ENCODE measurements at places on chromosomes 7 and 10.

DNA sequence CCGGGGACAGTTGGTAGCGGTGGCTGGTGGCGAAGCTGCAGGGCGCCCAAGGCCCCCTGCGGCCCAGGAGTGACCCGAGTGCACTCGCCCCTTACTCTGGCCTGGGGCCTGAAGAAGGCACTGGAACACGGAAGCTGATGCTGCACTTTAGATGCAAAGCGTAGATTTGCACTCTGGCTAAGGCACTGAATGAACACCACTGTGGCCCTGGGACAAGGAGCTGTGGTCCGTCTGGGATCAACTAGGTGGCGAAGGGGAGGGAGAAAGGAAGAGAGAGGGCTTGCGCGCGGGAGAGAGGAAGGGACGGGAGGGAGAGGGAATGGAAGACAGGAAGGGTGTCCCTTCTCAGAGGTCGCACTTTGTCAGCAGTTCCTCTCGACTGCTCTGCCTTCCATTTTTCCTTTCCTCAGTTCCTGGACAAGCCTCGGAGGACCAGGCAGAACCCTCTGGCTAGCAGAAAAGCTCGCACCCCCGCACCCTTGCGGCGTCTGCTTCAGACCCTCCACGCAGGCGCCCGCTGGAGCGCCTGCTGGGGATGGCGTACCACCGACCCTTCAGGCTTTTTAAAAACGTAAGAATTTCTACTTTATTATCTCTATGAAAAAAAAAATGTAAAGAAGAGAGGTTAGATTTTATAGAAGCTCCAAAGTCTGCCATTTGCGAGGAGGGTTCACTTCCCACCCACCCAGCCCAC is 1.2 kb downstream of the FERD3L start:
- H3K4me3 ChIP-seq: peak overlapping the region; percentile 93
- H3K27me3 ChIP-seq: peaks cover 11% of the 10 kb centered on the region
- no peak overlapping the region for H3K27ac ChIP-seq
- peak; percentile 23 for DNase-seq

GRCh38 chr10:74377476-74377875 is 226.5 kb downstream of the ADK start:
- no peaks in the 10 kb centered on the region for H3K27me3 ChIP-seq
- no peaks in the 10 kb centered on the region for H3K36me3 ChIP-seq
- H3K4me1 ChIP-seq: no peaks in the 10 kb centered on the region
- H3K27ac ChIP-seq: no peak overlapping the region

GRCh38 chr7:38462819-38463218 is 168.4 kb downstream of the AMPH start:
- no peaks in the 10 kb centered on the region for H3K4me1 ChIP-seq
- H3K27ac ChIP-seq: no peak overlapping the region
- no peaks in the 10 kb centered on the region for H3K27me3 ChIP-seq
- no peaks in the 10 kb centered on the region for H3K36me3 ChIP-seq

DNA sequence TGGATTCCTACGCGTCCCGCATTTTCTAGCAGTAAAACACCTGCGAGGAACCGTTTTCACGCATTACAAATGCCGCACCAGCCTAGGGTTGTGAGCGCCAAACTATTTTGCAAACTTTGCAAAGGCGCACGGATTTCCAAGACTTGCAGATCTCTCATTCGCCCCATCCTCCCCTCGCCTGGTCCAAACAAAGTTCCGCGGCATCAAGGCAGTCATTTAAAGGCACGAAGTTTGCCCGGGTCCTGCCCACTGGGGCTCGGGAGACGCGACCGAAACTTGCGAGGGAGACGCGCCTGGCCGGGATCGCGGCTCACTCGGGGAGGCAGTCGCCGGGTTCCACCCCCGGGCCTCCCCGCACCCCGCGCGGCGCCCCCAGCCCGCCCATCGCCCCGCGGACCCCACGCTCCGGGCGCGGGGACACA is 613 bp downstream of the USP6NL start:
- peaks cover 9% of the 10 kb centered on the region for H3K36me3 ChIP-seq
- peak overlapping the region; percentile 98 for H3K4me3 ChIP-seq
- H3K4me1 ChIP-seq: peaks cover 35% of the 10 kb centered on the region
- DNase-seq: peak; percentile 44
- peak overlapping the region; percentile 89 for H3K27ac ChIP-seq

GRCh38 chr10:74814797-74815196 is 11.6 kb upstream of the KAT6B start:
- H3K27me3 ChIP-seq: peaks cover 3% of the 10 kb centered on the region
- peaks cover 2% of the 10 kb centered on the region for H3K4me1 ChIP-seq
- H3K27ac ChIP-seq: no peak overlapping the region
- DNase-seq: no peak
- H3K36me3 ChIP-seq: no peaks in the 10 kb centered on the region
